ENCODE measurements at places on chromosomes 4 and X. TPM values are rescaled to one million over a fixed set of nuclear protein-coding genes. Genes with fewer than 3 reads are reported as not detected.

Gene PLP1
- not detected for total RNA-seq

Gene TCEAL1
- total RNA-seq, result 38.9 TPM

Gene CTBP1
- total RNA-seq, result 82.1 TPM

Gene PPP4R3C
- not detected for total RNA-seq

Gene FRG1
- total RNA-seq, result 36.5 TPM

Gene CTAG2
- not detected for total RNA-seq

Measured in A549 treated with CORT108297 at 1 μM for 4 hours (cell line).